ENCODE measurements at places on chromosomes 11 and 22.

DNA sequence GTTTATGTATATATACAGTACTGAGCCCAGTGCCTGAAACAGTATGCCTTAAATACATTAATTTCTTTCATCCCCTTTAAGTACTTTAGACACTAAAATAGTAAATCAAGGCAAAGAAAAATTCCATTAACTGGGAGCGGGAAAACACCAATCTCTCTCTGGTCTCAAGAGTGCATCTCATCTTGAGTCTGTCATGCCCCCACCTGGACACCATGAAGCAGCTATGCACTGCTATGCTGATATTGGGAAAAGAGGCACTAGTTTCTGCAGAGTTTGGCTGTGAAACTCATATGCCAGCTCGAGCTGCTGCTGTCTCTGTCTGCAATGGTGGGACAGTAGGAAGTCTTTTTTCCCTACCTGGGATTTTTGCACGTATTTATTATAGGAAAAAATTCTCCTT lies 754.4 kb upstream of the RAG2 start:
- DNase-seq: no peak

DNA sequence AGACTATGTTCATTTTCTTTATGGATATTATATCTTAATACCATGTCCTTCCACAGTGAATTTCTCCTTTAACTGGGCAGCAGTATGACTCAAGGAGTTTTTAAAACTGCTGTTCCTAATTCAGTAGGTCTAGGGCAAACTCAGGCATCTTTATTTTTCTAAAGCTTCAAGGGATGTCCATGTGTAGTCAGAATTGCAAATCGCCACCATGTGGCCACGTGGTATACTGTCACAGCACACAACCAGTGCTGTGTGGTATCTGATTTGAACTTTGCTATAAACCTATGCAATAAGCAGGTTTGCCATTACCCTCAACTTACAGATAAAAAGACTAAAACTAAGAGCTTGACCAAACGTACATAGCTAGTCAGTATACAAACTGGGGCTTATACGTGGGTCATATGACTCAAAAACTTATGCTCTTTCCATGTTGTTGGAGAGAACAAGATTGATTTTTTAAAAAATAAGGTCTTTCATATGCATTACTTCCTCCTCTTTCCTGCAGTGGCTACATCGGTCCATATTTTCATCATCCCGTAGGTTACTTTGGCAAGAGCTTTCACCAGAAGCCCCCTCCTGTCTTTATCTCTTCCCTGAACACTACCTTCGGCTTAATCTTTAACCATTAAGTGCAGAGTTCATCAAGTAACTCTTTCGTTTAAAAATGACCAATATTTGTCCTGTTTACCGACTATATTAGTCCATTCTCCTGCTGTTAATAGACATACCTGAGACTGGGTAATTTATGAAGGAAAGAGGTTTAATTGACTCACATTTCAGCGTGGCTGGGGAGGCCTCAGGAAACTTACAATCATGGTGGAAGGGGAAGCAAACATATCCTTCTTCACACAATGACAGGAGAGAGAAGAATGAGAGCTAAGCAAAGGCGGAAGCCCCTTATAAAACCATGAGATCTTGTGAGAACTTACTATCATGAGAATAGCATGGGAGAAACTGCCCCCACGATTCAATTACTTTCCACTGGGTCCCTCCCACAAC lies 8.0 kb upstream of the HTATIP2 start:
- no peak for DNase-seq

DNA sequence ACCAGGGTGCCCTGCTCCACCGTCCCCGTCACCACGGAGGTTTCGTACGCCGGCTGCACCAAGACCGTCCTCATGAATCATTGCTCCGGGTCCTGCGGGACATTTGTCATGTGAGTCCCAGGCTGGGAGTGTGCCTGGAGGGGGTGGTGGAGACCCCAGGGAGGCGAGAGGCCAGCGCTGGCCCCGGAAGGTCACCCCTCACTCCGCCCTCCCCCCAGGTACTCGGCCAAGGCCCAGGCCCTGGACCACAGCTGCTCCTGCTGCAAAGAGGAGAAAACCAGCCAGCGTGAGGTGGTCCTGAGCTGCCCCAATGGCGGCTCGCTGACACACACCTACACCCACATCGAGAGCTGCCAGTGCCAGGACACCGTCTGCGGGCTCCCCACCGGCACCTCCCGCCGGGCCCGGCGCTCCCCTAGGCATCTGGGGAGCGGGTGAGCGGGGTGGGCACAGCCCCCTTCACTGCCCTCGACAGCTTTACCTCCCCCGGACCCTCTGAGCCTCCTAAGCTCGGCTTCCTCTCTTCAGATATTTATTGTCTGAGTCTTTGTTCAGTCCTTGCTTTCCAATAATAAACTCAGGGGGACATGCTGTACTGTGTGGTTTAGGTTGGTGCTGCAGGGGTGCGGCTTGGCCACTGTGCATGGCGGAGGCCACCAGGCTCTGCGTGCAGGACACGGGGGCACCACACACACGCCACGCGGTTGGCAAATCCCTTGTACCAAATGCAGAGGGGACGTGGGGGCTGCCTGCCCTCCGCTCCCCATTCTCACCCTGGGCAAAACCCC lies 35.4 kb downstream of the MUC2 start:
- no peak for DNase-seq

DNA sequence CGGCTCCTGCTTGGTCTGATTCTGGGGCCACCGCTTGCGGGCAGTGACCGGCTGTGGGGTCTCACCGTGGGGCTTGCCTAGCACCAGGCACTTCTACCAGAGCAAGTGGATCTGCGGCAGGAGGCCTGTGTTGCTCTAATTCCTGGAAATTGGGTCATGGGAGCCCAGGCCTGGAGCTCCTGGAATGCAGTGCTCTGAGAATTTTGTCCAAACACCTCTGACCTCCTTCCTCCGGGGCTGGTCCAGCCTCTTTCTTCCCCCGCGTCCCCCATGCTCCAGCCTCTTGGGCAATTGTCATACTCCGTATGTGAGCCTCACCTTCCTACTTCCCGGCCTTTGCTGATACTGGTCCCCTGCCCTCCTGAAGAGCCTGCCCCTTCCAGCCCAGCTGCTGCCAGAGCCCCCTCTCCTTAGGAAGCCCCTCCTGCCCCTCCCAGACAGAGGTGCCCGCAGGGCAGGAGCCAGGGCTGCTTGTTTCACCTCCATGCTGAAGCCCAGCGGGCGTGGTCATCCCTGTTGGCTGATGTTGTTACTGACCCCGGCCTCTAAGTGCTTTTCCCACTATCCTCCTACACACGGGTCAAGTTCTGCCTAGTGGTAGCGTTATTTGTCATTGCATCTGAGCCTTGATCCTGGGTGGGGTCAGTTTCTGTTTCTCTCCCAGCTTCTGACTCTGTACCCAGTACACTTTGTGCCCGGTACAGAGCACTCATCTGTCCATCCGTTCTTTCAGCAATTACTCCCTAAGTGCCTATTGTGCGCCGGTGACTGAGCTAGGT lies 9.6 kb downstream of the MGAT3 start:
- DNase-seq: no peak

DNA sequence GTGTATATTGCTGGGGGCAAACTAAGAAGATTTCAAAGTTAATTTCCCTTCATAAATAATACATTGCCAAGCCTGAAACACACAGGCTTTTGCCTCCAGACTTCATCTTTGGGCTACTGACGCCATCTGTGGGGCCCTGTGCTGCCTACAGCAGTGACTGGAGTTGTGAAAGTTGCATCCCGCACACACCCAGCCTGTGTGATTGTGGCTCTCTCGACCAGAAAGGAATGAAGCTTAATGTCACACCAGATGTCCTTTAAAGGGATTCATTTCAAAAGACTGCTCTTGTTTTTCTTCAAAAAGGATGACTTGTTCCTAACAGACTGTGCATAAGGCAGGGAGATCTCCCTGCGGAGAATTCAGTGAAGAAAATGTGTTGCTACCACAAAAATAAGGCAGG lies 210.5 kb downstream of the FAM181B start:
- peak; percentile 13 for DNase-seq

DNA sequence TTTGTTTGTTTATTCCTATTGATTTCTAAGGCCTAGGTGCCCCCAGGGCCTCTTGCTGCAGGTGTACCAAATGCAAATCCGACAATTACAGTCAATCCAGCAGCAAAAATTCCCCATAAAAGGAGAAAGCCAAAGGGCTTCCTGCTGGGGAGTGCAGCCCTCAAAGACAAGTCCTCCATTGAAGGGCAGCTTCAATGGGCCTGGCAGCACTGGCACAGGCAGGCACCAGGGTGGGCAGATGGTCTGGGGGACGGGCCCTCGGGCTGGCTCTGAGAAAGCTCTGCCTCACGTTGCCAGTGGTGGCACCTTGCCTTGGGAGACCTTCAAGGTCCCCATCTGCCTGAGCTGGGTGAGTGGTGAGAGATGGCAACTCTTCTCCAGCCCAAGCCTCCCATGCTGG lies 128.0 kb downstream of the DSCAML1 start:
- DNase-seq: no peak

DNA sequence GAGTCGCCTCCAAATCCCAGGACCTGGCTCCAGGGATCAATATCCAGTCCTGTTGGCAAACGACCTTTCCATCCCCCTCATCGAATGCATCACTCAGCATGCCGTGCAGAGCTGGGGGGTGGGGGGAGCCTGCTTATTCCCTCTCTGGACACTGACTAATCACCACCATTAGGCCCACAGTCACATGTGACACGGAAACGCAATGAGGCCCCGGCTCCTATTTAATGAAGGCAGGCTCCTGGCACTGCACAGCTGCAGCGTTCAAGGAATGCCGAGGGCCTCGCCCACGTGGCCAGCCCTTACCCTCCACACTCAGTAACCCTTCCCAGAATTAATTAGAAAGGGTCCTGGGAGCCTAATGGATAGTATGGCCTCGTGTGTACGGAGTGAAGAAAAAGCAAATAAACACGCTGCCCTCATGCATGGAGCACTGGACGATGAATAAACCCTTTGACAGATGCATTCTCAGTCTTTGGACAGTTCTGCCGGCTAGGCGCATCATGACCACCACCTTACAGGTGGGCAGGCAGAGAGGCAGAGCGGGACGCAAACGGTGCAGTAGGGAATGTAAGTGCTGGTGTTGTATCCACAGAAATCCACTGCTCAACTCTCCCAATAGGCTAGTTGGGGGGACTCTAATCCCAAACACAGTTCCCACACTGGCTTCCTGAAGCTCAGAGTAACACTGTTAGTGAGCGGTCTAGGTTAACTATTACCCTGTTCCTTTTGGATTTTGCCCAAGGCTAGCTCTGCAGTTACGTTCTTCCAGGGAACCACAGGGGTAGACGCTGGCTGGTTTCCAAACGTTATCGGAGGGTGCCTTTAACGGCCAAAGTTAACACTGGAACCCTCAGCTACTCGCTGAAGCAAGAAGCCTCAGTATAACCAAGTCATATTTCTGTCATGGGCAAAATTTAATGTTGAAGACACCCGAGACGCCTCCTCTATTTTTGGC lies 490.1 kb downstream of the OPCML start:
- peak; percentile 53 for DNase-seq

GRCh38 chr11:121108413-121108812 lies 7.4 kb downstream of the TECTA start:
- no peak for DNase-seq
